ENCODE measurements at places on chromosomes 11 and 22.

DNA sequence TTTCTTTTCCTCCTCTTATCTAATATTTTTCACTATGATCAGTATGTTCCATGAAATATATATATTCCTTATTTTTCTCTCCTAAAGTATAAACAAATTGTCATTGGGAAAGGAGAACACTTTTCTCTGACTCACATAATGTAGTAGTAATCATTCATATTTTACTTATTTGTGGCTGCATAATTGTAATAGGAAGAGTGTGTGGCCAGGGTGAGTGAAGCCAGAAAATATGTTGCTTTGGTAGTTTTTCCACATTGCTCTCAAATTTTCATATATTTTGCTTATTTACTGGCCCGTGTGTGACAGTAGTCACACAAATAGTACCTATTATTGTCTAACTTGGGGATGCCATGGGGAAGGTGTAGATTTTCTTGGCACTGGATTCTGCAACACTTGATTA is 172.1 kb downstream of the DYNC2H1 start:
- no peak for DNase-seq

DNA sequence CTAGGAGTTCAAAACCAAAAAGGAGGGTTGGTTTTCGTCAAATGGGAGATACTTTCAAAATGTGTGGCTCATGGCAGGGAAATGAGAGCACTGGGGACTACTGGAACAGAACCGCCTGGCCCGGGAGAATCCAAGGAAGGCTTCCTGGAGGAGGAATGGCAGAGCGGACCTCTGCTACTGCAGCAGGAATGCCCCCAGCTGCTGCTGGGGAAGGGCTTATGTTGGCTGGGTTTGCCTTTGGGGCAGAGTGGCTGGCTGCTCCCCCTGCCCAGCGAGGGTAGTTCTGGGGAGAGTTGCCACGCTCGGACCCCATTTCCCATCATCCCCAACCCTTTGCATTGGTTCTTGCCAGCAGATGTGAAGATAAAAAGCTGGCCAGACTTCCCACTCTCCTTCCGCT is 10.6 kb upstream of the APOBEC3A start:
- DNase-seq, result no peak

DNA sequence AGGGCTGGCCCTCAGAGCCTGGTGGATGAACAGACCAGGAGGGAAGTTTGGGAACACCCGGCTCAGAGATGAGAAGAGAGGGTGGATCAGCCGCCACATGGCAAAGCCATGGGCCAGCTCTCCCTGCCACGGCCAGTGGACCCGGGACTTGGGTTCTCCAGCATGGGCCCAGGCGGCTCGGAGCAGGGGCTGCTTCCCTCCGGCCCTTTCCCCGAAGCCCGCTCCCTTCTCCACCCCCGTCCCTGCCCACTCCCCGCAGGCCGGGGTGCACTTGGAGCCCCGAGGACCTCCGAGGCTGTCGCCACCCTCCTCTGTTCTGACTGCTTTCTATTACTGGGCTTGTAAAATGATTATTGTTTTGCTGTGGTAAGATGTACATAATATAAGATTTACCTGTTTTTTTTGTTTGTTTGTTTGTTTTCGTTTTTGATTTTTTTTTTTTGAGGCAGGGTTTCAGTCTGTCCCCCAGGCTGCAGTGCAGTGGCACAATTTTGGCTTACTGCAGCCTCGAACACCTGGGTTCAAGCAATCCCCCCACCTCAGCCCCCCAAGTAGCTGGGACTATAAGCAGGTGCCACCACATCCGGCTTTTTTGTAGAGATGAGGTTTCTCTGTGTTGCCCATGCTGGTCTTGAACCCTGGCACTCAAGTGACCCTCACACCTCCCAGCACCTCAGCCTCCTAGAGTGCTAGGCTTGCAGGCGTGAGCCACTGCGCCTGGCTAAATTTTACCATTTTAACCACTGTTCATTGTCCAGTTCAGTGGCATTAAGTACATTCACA is 11.3 kb upstream of the TH start:
- no peak for DNase-seq

DNA sequence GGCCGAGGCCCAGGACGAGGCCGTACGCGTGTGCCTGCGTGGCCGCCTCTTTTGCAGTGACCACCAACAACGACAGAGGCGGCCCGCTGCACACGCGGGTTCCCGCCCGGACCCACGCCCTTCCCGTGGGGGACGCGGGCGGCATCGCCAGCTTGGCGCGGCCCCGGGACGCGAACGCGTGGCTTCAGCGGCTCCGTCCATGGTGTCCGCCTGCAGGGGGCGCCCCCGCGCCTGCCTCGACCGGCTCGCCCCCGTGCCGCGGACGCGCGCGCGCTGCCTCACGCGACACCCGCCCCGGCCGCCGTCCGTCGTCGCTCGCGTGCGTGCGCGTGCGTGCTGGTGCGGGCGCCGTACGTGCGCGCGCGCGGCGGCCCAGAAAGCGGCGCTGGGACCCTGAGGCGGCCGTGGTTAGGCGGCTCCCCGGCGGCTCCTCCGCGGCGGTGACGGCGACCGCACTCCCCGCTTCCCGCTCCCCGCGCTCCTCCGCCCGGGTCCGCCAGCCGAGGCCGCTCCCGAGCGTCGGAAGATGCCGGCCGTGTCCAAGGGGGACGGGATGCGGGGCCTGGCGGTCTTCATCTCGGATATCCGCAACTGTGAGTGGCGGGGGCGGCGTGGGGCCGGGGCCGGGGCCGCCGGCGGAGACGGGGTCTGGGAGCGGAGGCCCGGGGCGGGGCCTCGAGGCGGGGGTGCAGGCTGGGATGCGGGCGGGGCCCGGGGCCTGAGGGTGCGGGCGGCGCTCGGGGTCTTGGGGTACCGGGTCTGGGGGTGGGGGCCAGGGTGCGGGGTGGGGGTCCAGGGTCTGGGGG is at the start of gene AP2A2:
TSS of gene AP2A2 (plus strand) at position 375 of the 806 bp plus-strand sequence. CDS start at position 527, 152 bp downstream.
- peak; percentile 87 for DNase-seq

GRCh38 chr11:67002297-67002913 is 20.5 kb upstream of the SYT12 start:
- no peak for DNase-seq

- no peak for DNase-seq
Observed at GRCh38 chr22:31083923-31084810, 3.0 kb downstream of the SMTN start.
